Ureter (tissue), 1 donor: ENCODE measurements at places on chromosomes 13 and 19. TPM values are rescaled to one million over a fixed set of nuclear protein-coding genes. Genes with fewer than 3 reads are reported as not detected.

GRCh38 chr13:100803091-100803490 is 128.5 kb upstream of the TMTC4 start:
- DNase-seq = no peak

The IFNL1 gene
- not detected for total RNA-seq

The PRTN3 gene
- not detected for total RNA-seq

DNA sequence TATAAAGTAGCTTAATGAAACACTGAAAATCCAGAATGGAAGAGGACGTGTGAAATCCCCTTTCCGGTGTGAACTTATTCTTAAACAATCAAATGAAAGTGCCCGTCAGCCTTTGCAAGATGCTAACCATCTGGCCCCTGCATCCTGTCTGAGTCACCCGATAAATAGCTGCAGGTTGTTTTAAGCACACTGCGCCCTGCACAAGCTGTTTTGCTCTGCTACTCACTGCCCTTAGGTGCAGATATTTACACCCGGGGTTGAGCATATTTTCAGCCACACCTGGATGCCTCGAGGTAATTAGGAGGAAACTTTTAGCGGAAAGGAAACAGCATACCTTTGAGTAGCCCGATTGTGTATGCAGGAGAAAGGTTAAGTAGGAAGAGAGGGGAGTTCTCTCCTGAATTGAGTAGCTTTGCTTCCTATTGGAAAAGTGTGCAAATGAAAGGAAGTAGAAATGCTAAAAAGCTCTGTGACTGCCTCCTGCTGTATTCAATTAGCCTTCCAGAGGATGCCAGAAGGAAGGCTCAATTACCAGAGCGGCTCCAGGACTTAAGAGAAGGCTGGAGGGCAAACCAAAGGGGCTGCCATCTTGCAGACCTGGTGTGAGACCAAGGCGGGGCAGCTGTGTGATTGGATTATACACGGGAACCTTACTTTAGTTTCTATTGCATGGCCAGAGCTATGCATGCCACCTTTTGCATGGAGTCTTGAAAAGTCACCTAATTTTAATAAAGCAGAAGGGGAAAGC is 42.5 kb downstream of the IRS2 start:
- no peak for DNase-seq

The HRC gene
- 5.1 TPM for total RNA-seq

The RGS9BP gene
- total RNA-seq = 0.16 TPM

DNA sequence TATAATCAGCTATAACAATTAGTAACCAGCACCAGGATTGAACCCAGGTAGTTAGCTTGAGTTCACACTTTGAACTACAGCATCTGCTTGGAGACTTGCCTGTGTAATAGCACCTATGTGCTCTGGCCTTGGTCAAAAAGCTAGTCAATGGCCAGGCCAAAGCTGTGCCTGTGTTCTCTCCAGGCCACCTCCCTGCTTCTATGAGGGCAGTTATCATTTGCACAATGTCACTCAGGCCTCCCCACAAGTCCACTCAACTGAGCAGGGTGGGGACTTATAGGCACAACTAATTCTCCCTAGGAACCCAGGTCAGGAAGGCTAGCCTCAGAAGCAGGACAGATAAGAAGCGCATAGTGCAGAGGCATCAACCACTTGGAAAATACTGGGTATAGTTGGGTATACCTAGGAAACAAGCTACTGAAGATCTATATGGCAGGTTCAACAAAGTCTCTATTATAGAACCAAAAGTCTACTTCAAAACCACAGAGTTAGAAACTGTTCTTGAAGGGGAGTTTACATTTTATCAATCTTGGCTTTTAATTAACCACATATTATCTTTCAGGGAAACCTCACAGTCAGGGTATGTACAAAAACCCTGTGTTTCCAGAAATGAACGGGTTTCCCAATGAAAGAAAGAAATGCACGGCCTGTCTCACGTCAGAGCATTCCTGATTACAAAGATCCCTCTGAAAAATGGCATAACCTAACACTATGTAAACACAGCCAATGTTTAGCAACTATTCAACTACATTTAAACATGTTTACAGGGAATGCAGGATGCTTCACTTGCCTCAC is 140.9 kb downstream of the ABCC4 start:
- no peak for DNase-seq

DNA sequence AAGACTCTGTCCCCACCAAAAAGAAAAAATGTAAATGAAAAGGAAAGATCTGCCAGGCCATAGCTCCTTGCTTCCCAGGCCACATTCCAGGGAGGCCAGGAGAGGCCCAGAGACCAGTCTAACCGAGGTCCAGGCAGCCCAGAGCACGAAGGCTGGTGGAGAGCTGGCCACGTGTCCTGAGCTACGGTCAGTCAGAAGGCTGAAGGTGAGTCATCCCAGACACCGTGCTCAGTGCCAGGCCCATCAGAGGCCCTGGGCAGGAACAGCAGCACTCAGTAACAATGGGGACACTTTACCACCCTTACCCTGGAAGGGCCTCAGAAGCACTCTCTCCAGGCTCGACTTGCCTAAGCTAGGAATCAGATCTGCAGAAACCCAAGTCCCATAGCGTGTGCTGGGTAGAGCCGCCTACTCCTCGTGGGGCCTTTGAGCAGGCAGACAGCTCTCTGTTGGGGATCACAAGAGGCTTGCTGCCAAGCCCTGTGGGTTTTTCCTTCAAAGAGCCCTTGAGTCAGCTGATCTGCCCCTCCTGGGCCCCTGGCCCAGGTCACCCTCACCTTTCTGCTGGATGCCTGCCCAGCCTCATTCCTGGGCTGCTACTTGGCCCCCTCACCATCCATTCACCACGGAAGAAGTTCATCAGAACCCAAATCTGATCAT is 11.6 kb upstream of the DNMT1 start:
- no peak for DNase-seq

GRCh38 chr13:65497265-65497664 is 1732.9 kb downstream of the PCDH9 start:
- DNase-seq = no peak

The SIGLEC6 gene
- total RNA-seq = 2.2 TPM

DNA sequence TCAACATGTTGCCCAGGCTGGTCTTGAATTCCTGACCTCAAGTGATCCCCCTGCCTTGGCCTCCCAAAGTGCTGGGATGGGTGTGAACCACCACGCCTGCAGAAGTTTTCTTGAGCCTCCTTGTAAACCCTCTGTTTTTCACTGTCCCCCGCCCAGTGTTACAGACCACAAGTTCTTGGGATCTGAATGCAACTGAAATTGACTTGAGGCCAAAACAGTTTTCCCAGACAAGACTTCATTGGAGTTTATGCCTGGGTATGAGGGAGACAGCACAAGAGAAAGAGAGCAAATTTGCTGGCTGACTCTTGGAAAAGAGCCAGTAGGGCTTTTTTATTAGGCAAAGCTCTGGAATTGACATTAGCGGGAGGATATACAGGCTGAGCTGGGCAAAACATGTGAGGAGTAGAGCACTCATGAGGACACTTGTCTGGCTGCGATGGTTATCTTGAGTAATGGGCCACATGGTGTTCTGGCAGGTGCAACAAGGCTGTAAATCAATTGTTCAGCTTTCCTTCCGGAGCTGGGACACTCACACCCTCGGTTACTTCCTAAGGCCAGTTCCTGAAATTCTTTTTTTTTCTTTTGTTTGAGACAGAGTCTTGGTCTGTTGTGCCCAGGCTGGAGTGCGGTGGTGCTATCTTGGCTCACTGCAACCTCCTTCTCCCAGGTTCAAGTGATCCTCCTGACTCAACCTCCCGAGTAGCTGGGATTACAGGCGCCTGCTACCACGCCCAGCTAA is 12.7 kb upstream of the HNRNPL start:
- DNase-seq = peak; percentile 74

The HCN2 gene
- total RNA-seq = not detected

The ZNF524 gene
- total RNA-seq = 13.0 TPM

DNA sequence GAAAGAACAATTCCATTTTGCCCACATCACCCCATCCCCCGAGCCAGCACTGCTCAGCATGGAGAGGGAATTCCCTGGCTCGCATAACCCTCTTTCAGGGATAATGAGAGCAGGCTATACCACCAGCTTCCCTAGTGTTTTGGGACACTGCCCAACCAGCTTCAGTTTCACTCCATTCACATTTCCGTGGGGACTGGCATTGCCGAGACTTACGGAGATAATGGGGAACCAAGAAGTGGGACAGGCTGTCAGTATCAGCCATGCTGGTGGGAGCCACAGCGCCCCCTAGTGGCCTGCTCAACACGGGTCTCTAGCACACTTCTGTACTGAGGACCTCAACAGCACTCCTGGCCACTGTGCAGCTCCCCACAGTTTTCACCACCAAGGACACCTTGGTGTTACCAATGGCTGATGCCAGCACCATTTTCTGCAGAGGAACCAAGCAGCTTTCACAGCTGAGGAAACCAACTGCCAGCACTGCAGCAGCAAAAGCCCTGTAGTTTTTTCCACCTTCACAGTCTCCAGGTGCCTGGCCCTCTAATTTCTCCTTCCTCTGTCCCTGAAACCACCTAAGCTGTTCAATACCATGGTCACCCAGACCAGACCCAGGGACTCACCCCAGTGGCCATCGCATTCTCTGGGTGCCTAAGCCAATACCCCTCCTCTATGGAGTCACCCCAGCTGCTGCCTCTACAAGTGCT is 23.7 kb downstream of the SLC6A16 start:
- DNase-seq = peak; percentile 64

GRCh38 chr13:50428183-50428877 is 413.1 kb downstream of the KCNRG start:
- DNase-seq = no peak

DNA sequence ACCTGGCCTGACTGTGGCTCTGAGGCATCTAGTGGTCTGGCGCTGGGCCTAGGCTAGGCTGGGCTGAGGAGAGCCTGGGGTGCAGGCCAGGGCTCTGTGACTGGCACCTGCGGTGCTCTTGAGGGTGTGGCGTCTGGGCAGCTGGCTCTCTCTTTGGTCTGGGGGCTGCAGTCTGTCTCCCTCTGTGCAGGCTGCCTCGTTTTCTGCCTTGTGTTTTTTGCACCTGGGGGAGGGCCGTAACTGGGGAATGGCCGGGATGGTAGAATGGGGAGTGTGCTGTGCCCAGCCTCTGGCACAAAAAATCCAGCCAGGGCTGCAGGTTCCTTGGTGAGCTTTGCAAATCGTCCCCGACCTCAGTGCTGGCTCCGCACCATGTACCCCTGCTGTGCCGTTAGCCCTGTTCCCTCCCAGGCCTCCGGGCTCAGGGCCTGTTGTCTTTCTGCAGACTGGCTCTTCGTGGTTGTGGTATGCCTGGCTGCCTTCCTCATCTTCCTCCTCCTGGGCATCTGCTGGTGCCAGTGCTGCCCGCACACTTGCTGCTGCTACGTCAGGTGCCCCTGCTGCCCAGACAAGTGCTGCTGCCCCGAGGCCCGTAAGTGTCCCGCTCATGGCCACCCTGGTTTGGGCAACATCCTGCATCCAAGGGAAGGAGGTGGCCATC is 6.5 kb upstream of the USF2 start:
- DNase-seq = peak; percentile 40

GRCh38 chr13:52001120-52001731 is 10.0 kb downstream of the ATP7B start:
- no peak for DNase-seq

The MYPOP gene
- total RNA-seq = 5.5 TPM

GRCh38 chr13:95535243-95535642 is 17.3 kb upstream of the CLDN10 start:
- DNase-seq = no peak

The NR2C2AP gene
- total RNA-seq = 24.1 TPM

GRCh38 chr19:36849701-36850558 is 746 bp upstream of the ZNF345 start:
- DNase-seq = peak; percentile 91

- no peak for DNase-seq
Observed at GRCh38 chr13:89695343-89696257, 1651.9 kb upstream of the MIR17HG start.

GRCh38 chr13:66962953-66963352 is 267.2 kb downstream of the PCDH9 start:
- no peak for DNase-seq

The ZNF564 gene
- total RNA-seq = 31.1 TPM

- no peak for DNase-seq
Observed at GRCh38 chr13:34466301-34466700, 475.8 kb upstream of the NBEA start.

DNA sequence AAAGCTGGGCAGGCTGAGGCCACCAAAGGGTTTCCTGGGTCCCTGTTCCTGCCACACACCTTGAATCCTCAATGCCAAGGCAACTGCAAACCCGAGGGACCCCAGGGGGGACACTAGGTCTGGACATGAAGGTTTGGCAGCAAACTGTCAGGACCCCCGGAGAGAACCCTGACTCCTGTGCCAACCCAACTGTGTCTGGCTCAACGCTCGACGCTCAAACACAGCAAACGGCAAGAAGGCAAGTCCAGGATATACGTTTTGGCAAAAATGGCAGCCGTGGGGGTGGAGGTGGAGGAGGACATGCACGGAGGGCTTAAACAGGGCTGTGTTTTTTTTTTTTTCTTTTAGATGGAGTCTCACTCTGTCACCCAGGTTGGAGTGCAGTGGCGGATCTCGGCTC is 73.0 kb downstream of the GADD45B start:
- no peak for DNase-seq

The SOX21 gene
- not detected for total RNA-seq

The CLIP3 gene
- 14.9 TPM for total RNA-seq

DNA sequence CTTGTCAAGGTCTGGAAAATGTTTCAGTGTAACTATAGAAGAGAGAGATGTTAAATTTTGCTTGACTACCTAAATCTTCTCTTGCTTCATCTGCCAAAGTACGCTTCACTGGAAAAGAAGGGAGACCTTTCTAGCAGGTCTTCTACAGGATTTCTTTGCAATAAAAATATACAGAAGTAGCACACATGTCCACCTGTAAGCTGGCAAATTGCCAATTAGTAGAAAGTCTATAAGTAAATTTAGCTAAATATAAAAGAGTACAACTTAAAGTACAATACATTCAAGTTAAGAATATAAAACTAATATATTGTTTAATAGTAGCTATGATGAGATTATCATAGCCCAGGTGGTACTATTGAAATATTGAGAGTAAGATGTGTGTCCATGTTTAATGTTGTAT is 128.5 kb upstream of the EDNRB start:
- DNase-seq = no peak

The PSG5 gene
- not detected for total RNA-seq

DNA sequence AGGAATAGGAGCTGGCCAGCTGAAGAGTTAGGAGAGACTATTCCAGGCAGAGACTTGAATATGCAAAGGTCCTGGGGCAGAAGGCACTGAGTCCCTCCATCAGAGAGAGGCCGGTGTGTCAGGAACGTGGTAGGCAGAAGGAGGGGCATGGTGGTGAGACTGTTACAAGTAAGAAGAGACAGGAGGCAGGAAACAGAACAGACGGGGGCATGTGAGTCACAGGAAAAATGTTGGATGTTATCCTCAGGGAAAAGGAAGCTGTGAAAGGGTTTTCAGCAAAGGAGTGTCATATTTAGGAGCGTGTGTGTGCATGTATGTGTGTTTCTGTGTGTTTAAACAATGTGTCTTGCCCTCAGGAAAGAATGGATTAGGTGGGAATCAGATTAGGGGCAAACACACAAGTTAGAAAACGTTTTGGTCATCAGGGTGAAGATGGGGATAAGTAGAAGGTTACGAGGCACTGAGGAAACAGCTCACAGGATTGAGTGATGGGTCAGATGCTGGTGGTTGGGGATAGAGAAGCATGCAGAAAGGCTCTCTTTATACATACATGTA is 1.1 kb downstream of the EDDM13 start:
- DNase-seq = no peak

The ZFR2 gene
- 0.91 TPM for total RNA-seq

The FARP1 gene
- total RNA-seq = 186 TPM

- no peak for DNase-seq
Observed at GRCh38 chr13:25687471-25688225, 315.9 kb downstream of the ATP8A2 start.

- no peak for DNase-seq
Observed at GRCh38 chr13:29411481-29411880, 184.0 kb downstream of the SLC7A1 start.
